Stimulated activated CD4-positive, alpha-beta T cell treated with anti-CD3 and anti-CD28 coated beads, Interleukin-1b, Interleukin-23, amount 100 ng/mL, for 1 hour (primary cell): ENCODE measurements at places on chromosomes 6 and 20.

GRCh38 chr20:49882171-49882970, 33.0 kb downstream of the SPATA2 start:
- DNase-seq = no peak

DNA sequence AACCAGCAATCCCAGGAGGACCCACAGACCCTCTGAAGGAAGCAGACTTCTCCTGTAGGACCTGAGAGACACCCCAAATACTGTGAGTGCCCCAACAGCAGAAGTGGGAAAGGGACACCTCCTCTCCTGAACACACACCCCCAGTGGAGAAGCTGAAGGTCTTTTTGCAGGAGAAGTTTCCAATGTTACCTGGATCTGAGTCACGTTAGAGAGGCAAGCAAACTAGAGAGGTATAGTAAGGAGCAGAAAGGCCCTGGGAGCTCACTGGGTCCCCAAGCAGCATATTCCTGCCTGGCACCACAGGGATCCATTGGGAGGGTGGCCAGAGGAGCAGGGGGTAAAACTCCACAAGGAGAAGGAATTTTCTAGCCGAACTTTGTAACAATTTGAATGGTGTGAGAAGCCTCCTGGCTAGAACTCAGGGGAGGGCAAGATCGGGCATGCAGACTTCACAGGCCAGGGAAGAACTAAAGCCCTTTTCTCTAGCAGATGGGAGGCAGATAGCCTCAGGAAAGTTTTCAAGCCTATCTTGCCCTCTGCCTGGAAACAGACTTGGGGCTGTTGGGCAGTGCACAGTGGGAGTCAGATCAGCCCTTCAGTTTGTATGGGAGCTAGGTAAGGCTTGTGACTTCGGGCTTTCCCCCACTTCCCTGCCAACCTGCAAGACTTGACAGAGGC, 68.2 kb upstream of the SSTR4 start:
- no peak for DNase-seq

GRCh38 chr6:113562248-113562647, 294.9 kb upstream of the MARCKS start:
- DNase-seq = no peak

GRCh38 chr20:20425823-20426654, 58.1 kb downstream of the INSM1 start:
- DNase-seq = no peak

DNA sequence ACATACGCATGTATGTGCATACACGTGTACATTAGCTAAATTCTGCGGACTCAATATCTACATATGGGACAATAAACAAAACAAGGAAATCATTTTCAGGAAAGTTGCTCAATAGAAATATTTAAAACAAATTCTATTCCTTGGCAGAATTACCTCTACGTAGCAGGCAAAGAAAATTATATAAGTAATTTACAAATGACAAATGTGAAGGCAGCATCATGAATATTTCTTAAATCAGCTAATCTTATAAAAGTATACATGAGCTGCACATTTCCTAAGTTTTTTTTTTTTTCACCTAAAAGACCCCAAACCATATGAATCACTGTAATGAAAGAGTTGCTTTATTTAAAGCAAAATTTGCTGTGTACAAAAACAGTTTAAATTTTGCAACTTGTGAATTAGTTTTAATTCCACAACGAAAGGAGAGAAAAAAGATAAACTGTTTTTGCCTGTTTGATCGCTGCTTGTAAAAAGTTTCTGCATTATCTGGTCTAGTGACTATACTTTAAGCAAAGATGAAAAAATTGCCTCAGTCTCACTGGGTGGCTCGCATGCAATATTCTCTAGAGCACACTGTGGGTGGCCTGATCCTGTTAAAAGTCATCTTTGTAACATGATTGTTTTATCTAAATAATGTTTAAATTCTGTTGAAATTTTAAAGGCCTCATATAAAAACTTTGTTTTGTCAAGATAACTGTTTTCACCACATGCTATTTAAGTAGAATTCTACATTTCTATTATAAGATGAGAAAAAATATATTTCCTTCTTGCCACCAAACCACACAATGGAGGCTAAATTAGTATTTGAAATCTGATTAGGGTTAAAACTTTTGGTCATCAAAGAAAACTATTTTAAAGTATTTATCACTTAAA, 57.1 kb downstream of the HUS1B start:
- no peak for DNase-seq

- DNase-seq = no peak
Measured at GRCh38 chr6:137767911-137768690, 99.0 kb upstream of the TNFAIP3 start.

- no peak for DNase-seq
Measured at GRCh38 chr6:135114355-135115145, 59.9 kb upstream of the HBS1L start.

- no peak for DNase-seq
Measured at GRCh38 chr20:45097485-45098102, 3.3 kb downstream of the KCNS1 start.

GRCh38 chr6:112237066-112237465, 17.3 kb downstream of the LAMA4 start:
- DNase-seq = no peak

GRCh38 chr20:10790013-10790412, 116.2 kb upstream of the JAG1 start:
- no peak for DNase-seq

DNA sequence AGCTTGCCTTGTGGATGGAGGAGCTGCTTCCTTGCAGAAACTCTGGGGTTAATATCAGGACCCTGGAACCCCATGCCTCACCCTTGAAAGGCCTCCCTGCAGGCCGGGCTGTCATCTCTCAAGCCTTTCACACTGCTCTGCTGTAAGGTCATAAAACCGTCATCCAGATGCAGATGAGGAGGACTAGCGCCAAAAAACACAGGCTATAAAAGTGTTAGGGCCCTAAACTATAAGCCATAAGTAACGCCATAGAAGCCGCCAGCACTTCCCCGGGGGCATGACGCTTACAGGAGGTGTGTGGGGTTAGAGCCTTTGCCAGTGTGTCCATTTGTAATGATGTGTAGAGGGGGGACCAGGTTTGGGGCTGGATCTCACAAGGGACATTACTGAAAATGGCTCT, 47.6 kb downstream of the CDH4 start:
- DNase-seq = no peak

GRCh38 chr6:145736661-145737144, 1.4 kb upstream of the EPM2A start:
- no peak for DNase-seq

DNA sequence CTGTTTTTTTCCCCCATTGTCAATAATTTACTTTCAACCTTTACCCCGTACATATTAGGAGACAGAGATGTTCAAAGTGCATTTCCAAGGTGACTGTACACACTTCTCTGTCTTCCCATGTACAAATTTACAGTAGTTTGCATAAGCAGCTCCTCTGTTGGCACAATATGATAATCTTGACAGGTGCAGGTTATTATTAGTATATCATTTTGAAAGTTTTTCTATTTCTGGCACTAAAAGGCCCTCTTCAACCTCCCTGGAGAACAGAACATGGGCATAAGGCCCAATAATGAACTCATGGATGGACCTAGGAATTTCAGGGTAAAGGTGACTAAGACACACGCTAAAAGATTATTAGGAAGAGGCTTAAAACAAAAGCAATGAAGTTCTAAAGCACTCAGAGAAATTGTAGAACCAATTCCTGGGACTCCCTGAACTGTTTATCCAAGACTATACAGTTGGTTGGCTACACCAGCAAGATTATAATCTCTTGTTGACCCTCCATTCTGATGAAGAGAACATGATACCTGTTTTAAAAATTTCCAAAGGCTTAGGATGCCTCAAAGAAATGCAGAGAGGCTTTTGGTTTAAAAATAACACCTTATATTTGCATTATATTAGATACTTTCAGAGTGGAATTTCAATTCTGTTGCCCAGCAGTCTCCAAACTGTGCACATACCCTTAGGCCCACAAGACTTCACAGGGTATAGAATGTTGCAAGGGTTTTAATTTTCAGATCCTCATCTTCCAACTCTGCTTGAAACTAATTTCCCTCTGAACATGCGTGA, 1.1 kb downstream of the AIG1 start:
- no peak for DNase-seq

- no peak for DNase-seq
Measured at GRCh38 chr6:110563711-110564110, 87.3 kb upstream of the SLC22A16 start.

- no peak for DNase-seq
Measured at GRCh38 chr6:144177726-144178125, 27.4 kb downstream of the STX11 start.

DNA sequence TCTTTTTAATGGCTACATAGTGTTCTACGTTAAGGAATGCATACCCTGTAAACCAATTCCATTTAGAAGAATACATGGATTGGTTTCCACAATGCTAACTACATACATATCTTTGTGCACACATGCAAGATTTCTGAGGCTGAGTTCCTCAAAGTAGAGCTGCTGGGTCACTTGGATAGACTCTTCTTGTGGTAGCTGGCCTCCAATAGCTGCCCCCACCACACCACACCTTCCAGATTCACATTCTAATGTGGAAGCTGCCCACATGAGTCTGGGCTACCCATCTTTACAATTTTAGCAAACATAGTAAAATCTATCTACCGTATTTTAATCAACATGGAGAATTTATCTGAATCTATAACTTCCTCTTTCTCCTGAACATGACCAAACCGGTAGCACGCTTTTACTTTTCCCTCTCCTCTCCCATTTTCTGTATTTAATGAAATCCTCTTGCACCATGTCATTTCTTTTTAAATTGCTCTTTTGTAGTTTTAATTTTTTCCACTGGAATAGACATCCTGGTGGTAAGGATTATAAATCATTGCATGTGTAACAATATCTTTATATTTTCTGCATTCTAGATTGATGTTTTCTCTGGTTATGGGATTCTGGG, 74.7 kb upstream of the CITED2 start:
- DNase-seq = no peak

DNA sequence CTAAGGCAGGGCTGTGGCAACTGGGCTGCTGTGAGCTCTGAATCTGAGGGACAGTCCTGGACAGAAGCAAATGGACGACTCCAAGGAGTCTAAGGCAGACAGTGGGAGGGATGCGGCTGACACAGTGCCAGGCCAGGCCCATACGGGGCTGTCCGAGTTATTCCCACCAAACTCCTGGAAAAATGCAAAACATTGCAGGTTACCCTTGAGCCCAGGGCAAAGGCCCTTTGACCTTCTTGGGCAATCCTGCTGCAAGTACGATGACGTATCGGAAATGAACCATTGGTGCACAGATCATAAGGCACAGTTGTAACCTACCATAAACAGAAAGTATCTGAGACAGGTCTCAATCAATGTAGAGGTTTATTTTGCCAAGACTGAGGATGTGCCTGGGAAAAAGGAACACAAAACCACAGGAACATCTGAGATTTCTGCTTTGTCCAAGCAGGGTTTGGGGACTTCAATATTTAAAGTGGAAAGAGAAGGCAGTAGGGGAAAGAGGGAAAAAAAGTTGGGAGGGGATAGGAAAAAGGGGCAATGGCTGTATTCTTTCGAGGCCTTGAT, 118.9 kb downstream of the DACT2 start:
- DNase-seq = no peak

DNA sequence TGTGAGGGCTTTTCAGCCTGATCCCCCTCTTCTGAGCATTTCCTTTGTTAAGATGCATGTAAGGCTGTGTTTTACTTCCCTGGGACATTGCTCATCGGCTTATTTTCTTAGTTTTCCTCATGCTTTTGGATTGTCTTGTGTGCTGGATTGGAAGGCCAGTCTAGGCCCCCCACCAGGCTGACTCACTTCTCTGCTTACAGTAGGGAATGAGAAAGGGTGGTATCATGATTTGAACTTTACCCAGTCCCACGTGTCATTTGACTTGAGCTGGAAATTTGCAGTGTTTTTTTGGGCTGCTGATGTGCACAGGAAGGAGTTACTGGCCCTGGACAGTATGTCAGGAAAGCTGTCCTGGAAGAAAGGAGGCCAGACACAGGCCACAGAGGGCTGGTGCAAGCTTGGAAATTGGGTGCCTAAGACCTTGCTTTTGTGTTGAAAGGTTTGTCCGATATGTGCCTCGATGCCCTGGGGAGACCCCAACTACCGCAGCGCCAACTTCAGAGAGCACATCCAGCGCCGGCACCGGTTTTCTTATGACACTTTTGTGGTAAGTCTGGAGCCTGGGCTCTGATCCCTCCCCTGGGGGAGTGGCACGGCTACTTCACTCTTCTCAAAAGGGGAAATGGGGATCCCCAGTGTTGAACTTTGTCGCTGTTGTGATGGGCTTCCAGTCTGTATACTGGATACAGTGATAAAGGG, 12.8 kb downstream of the RNF114 start:
- no peak for DNase-seq
